Activated naive CD8-positive, alpha-beta T cell treated with anti-CD3 and anti-CD28 coated beads for 36 hours (primary cell): ENCODE measurements at places on chromosomes 3 and 15.

DNA sequence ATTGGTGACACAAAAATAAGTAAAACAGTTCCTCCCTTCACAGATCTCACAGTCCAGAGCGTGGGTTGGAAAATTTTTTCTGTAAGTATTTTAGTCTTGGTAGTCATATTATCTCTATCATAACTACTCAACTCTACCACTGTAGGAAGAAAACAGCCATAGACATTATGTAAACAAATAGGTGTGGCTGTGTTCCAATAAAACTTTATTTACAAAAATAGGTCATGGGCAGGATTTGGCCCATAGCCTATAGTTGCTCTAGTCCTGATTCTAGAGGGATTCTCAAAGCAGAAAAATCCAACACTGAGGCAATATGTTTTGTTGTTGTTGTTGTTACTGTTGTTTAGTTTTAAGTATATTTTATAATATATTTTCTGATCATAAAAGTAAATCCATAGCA is 206.1 kb upstream of the GADL1 start:
- DNase-seq, result no peak

- DNase-seq, result no peak
Observed at GRCh38 chr3:10964537-10965167, 27.9 kb upstream of the SLC6A1 start.

- DNase-seq, result no peak
Observed at GRCh38 chr3:71428841-71429596, 154.5 kb downstream of the FOXP1 start.

DNA sequence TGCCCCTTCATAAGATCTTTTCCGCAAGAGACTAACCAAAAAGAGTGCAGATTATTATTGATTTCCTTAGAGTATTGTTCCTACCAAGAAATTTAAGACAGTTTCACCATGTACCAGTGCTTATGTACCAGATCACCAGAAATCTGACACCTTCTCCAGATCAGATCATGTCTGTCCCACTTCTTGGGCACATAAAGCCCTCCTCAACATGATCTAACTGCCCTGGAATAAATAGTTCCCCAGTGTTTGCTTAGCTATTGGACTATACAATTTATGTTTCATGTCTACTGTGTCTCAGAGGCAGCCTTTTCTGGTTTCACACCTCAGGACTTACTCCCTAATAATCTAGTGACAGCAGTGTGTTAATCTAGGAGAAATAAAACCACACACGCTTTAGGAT is 46.8 kb downstream of the NME9 start:
- no peak for DNase-seq

DNA sequence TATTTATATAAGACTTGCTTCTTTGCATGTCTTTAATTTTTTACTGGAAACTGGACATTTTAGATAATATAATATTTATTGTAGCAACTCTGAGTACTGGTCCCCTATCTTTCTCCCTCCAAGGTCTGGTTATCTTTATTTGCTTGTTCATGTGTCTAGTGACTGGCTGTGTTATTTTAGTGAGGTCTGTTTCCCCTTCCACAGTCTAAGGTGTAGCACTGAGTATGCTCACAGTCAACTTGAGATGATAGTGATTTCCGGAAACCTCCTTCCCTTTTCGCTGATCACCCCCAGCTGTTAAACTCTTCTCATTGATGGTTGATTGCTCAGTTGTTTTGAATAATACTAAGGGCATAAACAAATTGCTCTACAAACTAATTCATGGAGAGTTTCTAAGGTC is 37.0 kb downstream of the PCNP start:
- no peak for DNase-seq

- DNase-seq, result peak; percentile 86
Observed at GRCh38 chr3:141498598-141499223, 11.9 kb downstream of the RASA2 start.
